Activated CD4-positive, alpha-beta T cell treated with anti-CD3 and anti-CD28 coated beads, Interleukin-2, amount 10 ng/mL, durations not matched to agents 7 days and 5 days (primary cell): ENCODE measurements at places on chromosomes 13 and 19. TPM values are rescaled to one million over a fixed set of nuclear protein-coding genes. Genes with fewer than 3 reads are reported as not detected.

GRCh38 chr13:97262058-97262457, 39.9 kb downstream of the MBNL2 start:
- H3K27me3 ChIP-seq: no peaks in the 10 kb centered on the region
- H3K4me1 ChIP-seq: peaks cover 56% of the 10 kb centered on the region
- no peak for DNase-seq
- H3K27ac ChIP-seq: no peak overlapping the region
- peaks cover 16% of the 10 kb centered on the region for H3K36me3 ChIP-seq

- H3K27ac ChIP-seq: no peak overlapping the region
- no peaks in the 10 kb centered on the region for H3K36me3 ChIP-seq
- H3K4me3 ChIP-seq: no peak overlapping the region
- DNase-seq: no peak
- H3K27me3 ChIP-seq: no peaks in the 10 kb centered on the region
Observed at GRCh38 chr19:778910-779653, 18.2 kb upstream of the PTBP1 start.

DNA sequence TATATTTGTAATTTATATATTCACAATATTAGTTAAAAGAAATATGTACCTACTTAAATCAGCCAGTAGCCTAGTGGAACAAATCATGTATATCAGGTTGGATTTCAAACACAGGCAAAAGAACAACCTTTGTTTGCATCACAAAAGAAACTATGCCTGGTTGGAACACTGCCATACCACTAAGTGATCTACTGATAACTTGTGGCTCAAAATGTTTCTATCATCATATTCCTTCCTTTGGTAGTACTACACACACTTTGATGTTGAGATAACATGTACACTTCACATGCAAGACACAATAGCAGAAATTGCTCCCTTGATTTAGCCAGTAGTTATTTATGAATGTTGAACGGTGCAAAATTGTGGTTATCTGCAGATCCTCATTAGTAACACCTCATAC, 146.0 kb upstream of the GPC6 start:
- H3K4me3 ChIP-seq: no peak overlapping the region
- no peaks in the 10 kb centered on the region for H3K27me3 ChIP-seq
- H3K27ac ChIP-seq: no peak overlapping the region
- no peak for DNase-seq

KLC3 gene
- not detected for total RNA-seq

DGKH gene
- total RNA-seq: 17.3 TPM

ELSPBP1 gene
- total RNA-seq: not detected

- H3K36me3 ChIP-seq: peaks cover 19% of the 10 kb centered on the region
- H3K4me1 ChIP-seq: peaks cover 3% of the 10 kb centered on the region
- no peak overlapping the region for H3K4me3 ChIP-seq
Observed at GRCh38 chr19:55266404-55266803, 7.6 kb upstream of the PPP6R1 start.

DNA sequence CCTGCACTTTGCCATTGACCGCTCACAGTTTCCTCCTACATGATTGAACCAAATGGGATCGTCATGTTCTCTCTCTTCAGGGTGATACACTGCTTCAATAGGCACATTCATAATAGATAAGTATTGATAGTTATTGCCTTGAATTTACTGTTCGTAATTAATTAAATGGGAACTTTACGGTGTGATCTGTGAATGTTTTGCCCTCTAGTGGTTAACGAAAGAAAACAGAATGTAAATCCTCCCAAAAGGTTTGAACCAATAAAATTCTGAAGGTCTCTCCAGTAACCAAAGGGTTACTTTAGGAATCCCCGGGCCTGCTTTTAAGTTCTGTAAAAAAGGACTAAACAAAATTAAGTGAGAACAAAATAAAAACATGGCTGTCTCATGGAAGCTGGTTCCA, 389.3 kb downstream of the DACH1 start:
- H3K4me1 ChIP-seq: no peaks in the 10 kb centered on the region
- no peak for DNase-seq
- no peak overlapping the region for H3K27ac ChIP-seq

DNA sequence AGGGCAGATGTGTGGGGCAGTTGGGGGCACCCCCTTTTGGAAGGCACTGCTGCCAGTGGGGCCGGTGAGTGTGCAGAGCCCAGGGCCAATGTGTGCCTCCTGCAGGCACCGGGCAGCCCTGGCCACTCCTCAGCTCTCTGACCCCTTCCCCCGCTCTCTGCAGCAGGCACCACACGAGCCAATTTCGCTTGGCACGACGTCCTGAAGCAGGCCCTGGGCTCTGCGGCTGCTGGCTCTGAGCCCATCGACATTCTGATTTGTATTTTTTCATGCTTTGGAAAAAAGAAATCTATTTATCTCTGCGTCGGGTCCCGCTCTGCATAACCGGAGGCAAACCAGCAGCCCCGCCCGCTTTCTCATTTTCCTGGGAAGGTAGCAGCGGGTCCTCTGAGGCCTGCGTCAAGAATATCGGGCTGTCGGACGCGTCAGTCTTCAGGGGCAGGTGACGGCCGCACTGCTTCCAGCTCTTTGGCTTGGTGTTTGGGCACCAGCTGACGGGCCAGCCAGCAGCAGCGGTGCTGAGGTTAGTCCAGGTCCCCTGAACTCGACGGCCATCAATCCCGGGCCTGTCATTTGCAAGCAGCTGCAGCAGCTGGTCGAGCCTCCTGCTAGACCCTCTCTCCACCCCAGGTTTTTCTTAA, 134.3 kb downstream of the KDM4B start:
- no peaks in the 10 kb centered on the region for H3K4me1 ChIP-seq
- H3K27ac ChIP-seq: no peak overlapping the region
- no peaks in the 10 kb centered on the region for H3K27me3 ChIP-seq
- H3K36me3 ChIP-seq: peaks cover 27% of the 10 kb centered on the region
- no peak for DNase-seq

- H3K27me3 ChIP-seq: peaks cover 13% of the 10 kb centered on the region
- no peak for DNase-seq
- H3K36me3 ChIP-seq: no peaks in the 10 kb centered on the region
- H3K27ac ChIP-seq: no peak overlapping the region
- H3K4me3 ChIP-seq: no peak overlapping the region
- peaks cover 7% of the 10 kb centered on the region for H3K4me1 ChIP-seq
Observed at GRCh38 chr13:45109102-45109720, 11.1 kb upstream of the GTF2F2 start.
